ENCODE measurements at places on chromosomes 4 and X. TPM values are rescaled to one million over a fixed set of nuclear protein-coding genes. Genes with fewer than 3 reads are reported as not detected.
A peak's percentile ranks its signal among the peaks of the same experiment; 100 is the strongest.

GRCh38 chr4:31051565-31051964 lies 331.4 kb downstream of the PCDH7 start:
- no peak for DNase-seq

GRCh38 chrX:56853436-56853835 lies 124.4 kb downstream of the NBDY start:
- no peak for DNase-seq

Gene TACR3
- total RNA-seq, result not detected

DNA sequence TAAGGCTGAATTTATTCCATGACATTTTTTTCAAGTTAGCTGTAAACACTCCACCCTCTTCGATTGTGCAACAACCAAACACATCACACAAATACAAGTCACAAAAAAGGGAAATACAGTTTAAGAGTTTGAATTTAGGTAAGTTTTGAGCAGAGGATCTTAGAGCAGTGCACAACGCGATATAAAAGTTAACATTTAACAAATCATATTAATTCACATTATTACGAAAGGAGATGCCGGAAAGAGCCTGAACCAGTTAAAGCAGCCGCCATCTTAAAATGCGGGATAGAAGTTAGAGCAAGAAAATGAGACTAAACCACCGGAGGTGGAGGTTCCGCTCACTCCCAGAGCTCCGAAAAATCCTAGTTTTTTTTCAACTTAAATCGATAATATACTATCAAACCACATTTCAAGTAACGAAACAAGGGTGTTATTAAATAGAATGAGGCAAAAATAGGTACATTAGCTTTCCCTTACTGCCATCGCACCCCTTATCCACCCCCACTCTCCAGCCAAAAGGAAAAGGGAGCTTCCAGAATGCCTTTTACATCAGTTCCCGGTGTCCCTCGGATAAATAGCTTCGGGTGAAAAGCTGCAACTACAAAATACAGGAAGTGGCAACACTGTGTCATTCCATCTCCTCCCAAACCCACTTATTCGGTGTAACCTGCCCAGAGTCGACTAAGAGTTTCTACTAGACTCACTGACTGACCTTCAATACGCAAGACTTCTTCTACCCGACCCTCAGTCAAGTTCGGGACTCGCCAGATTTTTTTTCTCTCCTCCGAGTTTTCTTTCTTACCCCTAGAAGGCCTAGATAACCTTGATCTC lies 1.9 kb downstream of the UBE2D3 start:
- peak; percentile 66 for DNase-seq

DNA sequence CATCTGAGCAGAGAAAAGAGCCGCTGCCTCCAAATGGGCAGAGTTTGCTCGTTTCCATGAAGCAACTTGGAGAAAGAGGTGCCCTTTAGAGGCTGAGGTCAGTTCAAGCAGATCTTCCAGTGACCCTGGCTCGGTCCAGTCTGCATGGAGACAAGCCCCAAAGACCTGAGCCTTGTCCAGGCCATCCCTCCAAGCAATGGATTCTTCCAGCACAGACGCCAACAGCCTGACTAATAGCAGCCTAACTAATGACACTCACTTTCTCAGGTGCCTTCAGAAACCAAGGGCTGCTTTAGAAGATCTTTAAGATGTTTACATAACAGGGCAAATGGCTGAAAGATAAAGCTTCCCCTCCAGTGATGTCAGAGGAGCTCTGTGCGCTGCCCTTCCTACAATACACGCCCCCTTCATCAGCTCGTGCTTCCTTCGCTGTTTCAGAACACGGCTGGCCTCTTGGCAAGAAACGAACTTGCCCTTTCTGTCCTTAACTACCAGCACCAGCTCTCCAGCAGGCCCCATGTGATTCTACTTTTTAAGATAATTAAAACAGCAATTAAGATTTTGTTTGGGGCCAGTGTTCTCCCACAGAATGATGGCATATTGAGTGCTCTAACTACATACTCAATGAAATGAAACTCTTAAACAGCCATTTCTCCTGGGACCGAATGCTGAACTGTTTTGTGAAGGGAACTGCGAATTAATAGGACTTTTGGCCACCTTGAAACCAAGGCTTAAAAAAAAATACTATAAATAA lies 119.0 kb downstream of the GPR143 start:
- no peak for DNase-seq

GRCh38 chr4:6881908-6882307 lies 27.7 kb upstream of the TBC1D14 start:
- no peak for DNase-seq

Gene ADGRL3
- total RNA-seq, result 1.0 TPM

Gene SH2D1A
- total RNA-seq, result not detected

All from A172 (cell line).